ENCODE measurements at places on chromosomes 13 and 19.

- DNase-seq, result no peak
Measured at GRCh38 chr13:47044842-47045241, 148.0 kb upstream of the HTR2A start.

DNA sequence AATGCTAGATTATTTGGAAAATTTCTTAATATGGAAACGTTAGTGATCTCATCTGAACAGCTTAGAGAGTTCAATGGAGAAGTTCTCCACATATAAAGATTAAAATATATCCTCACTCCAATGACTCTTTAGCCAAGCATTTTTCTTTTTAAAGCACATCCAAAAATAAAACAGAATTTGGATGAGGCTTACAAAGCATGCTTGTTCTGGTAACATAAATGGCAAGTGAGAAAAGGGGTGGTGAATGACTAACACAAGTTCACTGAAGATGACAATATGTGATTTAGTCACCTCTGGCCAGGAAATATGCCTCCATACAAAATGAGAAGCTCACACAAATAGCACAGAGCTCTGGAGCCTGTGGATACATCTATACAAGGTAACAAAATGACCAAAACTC is 253.0 kb downstream of the PCDH20 start:
- no peak for DNase-seq

GRCh38 chr13:109145631-109146030 is 516.2 kb downstream of the MYO16 start:
- no peak for DNase-seq

DNA sequence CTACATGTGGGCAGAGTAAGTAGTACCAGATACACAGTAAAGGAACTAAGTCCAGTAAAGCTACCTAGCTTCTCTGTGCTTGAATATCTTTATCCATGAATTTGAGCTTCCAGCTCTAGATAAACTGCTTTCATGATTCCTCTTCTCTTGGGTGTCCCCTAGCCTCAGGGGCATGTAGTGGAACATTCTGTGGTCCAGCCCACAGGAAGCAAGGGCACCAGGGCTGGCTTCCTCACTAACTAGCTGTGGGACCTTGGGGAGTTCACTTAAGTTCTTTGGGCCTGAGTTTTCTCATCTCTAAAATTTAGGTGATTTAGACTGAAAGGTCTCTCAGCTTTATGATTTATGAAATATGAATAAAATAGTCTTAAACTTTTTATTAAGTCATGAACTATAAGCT is 185.7 kb downstream of the KATNAL1 start:
- DNase-seq, result no peak

- DNase-seq, result no peak
Measured at GRCh38 chr19:5837761-5838352, 1.6 kb downstream of the FUT6 start.

DNA sequence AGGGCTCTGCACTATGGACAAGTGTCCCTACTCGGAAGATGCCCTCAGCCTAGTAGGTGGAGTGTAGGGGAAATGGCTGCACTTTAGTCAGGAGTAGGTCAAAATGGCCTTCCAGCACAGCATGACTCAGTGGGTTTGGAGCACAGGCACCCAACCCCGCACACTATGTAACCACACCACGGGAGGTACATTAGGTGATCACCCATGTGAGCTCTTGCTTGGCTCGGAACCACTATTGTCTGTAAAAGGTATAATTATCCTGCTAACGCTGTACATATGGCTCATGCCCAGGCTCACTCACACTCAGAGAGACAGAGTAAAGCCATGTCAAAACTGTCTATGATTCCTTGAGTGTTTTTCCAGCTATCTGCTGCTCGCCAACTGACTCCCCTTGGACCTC is 156.9 kb upstream of the DACH1 start:
- no peak for DNase-seq

DNA sequence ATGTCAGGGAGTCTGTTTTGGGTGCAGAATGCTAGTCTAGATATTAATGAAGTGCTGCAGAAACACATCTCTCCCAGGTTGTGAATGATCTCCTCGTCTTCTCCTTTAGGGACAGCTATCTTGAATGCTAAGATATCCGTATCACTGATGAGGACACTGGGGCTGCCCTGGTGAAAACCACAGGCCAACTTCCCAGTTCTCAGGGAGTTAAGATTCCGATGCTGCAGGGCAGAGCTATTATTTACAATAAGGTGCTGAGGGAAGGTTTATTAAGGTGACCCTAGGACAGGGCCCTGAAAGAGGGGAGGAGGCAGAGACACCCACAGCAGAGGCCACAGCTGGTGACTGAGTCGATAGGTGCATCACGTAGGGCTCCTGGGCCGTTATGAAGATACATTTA is 66.1 kb downstream of the TNFRSF19 start:
- no peak for DNase-seq

DNA sequence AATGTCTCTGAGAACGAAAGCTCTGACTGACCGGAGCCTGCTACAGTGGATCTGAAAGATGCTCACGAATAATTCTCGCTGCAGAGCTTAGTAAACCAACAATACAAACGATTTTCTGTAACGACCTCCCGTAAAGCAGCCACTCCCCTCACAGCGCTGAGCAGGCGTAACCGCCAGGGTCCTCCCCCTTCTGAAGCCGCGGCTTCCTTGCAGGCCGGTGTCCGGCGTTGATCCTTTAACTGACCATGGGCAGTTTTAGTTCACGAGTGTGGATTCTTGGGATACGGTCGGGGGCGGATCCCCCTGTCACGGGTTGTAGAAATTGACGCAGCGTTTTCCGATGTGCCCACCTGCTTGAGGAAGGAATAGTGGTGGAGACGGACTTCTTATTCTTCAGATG is 75.9 kb downstream of the ATP11A start:
- no peak for DNase-seq

- no peak for DNase-seq
Measured at GRCh38 chr19:10535613-10536012, 8.1 kb upstream of the ATG4D start.

GRCh38 chr19:18149596-18149975 is 3.4 kb upstream of the PIK3R2 start:
- DNase-seq, result no peak
